ENCODE measurements at places on chromosomes 2 and 18.

- no peak for DNase-seq
Observed at GRCh38 chr2:240603846-240604245, 17.3 kb downstream of the CAPN10 start.

DNA sequence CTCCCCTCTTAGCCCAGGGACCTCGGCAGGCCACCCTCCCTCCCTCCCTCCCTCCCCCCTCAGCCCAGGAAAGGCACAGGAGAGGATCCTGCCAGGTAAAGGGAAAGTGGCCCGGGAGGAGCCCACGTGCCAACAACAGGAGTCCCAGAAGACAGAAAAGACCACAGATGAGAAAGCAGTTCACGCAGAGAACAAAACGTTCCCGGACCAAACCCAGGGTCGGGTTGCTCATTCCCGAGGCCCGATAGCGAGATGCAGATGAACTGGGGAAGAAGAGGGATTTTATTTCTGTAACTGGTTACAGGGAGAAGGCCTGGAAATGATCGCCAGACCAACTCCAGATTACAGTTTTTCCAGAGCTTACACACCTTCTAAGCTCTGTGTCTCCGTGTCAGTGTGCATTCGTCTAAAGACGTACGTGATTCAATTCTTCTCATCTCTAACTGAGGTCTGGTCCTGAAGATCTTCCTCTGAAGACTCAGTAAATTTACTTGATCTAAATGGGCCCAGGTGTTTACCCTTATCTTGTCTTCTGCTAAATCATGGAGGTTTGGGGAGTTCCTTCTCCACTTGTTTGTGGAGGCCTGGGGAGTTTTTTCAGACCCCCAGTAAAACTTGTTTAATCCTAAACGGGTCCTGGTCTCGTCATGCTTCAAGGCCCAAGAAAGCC is 807 bp upstream of the NEU4 start:
- DNase-seq, result no peak

- no peak for DNase-seq
Observed at GRCh38 chr18:55086906-55087305, 127.6 kb upstream of the CCDC68 start.

- no peak for DNase-seq
Observed at GRCh38 chr2:99832926-99833325, 309.5 kb downstream of the AFF3 start.

Data from NCI-H1930 (cell line).